Stimulated activated CD4-positive, alpha-beta T cell treated with anti-CD3 and anti-CD28 coated beads, Interleukin-15, amount 100 ng/mL, for 48 hours (primary cell): ENCODE measurements at places on chromosomes 5 and 9.

- no peak for DNase-seq
Observed at GRCh38 chr9:137320555-137321384, 18.7 kb upstream of the NRARP start.

DNA sequence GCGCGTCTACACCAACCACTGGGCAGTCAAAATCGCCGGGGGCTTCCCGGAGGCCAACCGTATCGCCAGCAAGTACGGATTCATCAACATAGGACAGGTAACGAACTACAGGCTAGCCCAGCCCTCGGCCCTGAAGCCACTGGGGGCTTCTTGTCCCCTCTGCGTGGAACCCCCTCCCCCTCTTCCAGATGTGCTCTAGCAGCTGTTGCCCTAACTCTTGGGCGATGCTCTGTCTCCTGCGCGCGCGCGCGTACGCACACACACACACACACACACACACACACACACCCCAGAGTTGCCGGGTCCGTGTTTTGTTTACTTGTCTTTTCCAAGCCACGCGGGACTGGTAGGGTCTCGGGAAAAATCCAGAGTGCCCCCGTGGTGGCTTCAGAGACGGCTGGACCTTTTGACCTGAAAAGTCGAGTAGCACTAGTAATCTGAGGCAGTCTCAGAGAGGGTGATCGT is 836 bp downstream of the PCSK5 start:
- DNase-seq: no peak

DNA sequence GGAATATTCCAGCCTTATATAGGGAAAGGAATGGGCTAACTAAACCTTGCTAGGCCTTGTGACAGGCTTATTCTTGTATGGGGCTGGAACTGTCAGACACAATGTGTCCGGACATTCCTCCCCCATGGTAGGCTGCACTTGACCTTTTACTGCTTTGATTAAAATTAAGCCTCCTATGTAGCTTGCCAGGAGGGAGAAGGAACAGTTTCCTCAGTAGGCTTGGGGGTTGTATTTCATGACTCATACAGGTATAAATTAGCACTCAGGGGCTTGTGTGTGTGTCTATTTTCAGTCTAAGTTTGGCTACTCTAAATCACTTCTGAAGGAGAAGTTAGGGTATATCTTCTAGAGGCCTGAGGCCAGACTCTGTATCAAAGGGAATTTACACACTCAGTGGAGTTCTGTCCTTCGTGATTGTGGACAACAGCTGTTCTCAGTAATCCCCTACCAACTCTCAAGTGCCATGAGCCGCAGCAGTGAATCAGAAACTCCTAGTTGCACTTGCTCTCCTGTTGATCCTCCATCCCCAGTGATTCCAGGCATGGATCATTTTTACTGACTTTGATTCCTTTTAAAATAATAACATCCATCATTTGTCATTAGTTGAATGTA is 16.4 kb downstream of the ADAMTS16 start:
- no peak for DNase-seq

GRCh38 chr5:77957-78804 is 13.8 kb upstream of the PLEKHG4B start:
- DNase-seq: no peak

DNA sequence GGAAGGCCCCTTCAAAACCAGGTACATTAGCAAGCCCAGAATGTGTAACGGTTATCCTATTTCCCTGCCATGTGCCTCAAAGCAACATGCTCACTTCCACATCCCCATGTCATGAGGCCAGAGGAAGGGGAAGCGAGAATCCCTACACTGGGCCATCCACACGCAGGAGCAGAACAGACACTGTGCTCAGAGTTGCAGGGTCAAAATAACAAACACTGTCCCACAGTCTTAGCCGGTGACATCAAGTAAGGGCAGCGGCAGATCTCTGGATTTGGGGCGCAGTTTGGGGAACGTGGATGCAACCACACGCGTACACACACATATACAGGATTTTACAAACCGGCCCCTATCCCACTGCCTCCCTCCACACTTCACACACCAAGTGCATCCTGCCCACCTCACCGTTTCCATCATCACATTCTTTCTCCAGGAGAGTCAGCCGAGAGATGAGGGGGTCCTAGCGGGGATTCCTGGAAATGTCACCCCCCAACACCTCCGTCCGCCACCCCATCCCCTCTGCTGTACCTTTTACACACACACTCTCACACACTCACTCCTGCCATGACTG is 776 bp downstream of the APBA1 start:
- DNase-seq: no peak

DNA sequence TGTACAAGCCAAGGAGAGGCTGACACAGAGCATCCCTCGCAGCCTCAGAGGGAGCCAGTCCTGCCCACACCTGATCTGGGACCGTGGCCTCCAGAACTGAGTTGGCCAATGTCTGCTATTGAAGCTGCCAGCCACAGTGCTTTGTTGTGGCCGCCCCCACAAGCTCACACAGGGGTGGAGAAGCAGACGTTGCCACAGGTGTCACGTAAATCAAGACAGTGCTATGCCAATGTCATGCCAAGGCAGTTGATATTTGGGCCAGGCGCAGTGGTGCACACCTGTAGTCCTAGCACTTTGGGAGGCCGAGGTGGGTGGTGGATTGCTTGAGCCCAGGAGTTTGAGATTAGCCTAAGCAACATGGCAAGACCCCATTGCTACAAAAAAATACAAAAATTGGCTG is 17.3 kb upstream of the TERT start:
- no peak for DNase-seq

- DNase-seq: no peak
Observed at GRCh38 chr5:53160895-53161294, 51.3 kb upstream of the MOCS2 start.

GRCh38 chr9:127767410-127767809 is 11.1 kb downstream of the SH2D3C start:
- DNase-seq: no peak

DNA sequence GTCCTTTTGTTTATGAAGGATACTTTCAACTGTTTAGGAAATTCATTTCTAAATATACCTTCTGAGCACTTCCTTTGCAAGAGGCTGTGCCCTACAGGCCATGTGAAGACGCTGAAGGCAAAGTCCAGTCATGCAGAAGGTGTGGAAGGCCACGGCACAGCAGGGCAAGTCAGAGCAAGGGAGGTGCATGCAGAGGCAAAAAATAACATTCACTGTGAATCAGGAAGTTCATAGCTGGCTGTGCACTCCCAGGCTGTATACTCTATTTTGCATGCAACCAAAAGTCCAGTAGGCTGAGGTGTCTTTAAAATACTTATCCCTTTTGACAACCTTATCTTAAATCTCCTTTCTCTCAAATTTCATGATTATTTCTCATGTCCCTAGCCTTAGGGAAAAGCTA is 50.3 kb downstream of the GNAQ start:
- DNase-seq: no peak

- no peak for DNase-seq
Observed at GRCh38 chr5:107607671-107608345, 62.9 kb downstream of the EFNA5 start.

GRCh38 chr5:78593465-78593864 is 55.1 kb downstream of the LHFPL2 start:
- no peak for DNase-seq

DNA sequence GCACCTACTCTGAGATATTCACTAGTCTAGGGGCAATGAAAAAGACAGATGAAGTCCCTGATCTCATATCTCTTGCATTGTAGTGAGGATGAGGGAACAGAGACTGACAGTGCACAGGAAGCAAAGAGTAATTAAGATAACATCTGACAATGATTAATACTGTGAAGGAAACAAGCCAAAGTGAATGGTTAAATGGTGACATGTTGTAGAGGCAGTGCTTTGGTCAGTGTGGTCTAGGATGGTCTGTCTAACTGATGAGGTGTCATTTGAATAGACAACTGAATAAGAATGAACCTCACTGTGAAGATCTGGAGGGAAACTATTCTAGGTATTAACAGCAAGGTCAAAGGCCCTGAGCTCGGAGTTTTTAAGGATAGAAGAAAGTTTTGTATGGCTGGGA is 333.3 kb upstream of the GRIA1 start:
- DNase-seq: no peak

GRCh38 chr5:81638471-81638870 is 112.4 kb downstream of the SSBP2 start:
- DNase-seq: no peak

DNA sequence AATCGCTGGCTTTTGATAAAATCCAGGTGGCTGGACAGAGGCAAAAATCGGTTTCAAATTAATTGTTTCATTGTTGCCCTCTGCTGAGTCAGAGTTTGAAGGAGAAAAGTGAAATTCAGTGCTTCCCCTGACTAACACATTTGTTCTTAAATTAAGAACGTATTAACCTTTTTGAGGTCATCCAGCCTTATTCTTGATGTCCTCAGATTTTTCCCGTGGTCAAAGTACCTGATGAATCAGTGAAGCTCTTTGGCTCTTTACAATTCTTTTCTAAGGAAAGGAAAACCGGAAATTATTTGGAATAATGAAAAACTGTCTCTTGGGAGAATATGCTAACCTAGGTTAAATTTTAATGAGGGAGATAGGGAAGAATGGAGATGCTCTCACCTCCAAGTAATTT is 21.6 kb downstream of the OSMR start:
- DNase-seq: no peak
